ENCODE measurements at places on chromosomes 4 and X.

DNA sequence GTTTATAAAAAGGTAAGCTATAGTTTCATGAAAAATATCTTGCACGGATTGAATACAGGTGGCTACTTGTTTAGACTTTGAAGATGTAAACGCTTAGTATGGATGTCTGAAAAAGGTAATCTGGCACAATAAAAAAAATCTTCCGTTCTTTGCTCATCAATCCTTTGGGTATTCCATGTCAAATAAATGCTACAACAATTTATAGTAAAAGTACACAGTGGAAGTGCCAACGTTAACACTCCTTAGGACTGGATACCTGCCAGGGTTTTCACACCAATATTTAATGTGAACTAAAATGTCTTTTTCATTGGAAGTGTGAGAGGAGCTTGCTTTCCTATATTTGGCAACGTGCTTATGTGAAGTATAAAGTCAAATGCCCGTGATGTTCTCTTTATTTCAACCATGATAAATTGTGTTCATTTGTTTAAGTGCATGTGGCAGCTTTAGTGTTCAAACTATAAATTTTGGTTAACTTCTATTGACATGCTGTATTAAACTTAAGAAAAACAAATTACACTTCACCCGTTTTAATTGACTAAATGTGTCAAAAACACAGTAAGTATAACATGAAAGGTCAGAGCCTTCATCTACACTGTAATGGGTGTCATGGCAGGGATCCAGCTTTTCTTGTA lies 121.7 kb upstream of the HAND2 start:
- DNase-seq, result no peak

GRCh38 chr4:101187841-101188240 lies 159.5 kb downstream of the PPP3CA start:
- DNase-seq, result no peak

DNA sequence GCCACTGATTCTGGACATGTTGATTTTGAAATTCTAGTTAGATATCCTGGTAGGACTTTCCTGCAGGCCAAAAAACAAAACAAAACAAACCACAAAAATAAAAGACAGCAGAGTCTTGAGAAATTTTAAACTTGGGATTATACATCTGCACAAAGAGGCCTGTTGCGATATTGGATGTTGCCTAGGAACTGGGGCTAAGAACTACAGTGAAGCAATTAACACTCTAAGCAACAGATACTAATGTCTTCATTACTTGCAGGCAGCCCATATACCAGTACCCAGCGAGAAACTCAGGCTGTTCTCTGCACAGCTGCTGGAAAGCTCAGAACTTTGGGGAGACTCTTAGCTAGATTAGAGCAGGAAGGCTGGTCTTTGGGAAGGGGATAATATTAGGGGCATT lies 69.1 kb upstream of the SCOC start:
- no peak for DNase-seq

- no peak for DNase-seq
Measured at GRCh38 chrX:47649781-47650163, 591 bp downstream of the ELK1 start.

DNA sequence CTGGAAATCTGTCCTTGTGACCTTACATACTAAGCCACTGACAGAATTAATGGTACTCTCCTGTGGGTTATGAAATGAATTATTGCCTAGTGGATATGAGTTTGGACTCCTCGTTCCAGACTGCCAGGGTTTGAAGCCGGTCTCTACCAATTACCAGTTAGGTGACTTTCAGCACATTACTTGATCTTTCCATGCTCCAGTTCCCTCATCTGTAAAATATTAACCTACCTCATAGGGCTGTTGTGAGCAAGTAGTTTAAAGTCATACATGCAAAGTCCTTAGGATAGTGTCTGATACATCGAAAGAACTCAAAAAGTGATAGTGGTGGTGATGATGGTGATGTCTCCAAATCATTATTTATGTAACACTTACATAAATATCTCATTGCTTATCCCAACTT lies 373.5 kb upstream of the ARX start:
- DNase-seq, result no peak

DNA sequence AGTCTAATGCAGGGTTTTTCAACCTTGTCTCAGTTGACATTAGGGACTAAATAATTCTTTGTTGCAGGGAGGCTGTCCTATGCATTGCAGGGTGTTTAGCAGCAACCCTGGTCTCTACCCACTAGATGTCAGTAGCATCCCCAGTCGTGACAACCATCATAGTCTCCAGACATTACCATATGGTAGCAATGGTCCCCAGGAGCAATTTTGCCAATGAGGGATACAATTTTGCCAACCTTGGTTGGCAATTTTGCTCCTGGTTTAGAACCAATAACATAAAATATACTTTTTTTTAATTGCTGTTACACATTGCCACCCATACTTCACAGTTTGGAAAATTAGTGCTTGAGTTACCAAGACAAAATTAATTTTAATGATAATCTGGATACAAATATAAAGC lies 6.0 kb downstream of the EREG start:
- peak; percentile 41 for DNase-seq

GRCh38 chr4:24995346-24995919 lies 35.3 kb downstream of the LGI2 start:
- DNase-seq, result no peak

DNA sequence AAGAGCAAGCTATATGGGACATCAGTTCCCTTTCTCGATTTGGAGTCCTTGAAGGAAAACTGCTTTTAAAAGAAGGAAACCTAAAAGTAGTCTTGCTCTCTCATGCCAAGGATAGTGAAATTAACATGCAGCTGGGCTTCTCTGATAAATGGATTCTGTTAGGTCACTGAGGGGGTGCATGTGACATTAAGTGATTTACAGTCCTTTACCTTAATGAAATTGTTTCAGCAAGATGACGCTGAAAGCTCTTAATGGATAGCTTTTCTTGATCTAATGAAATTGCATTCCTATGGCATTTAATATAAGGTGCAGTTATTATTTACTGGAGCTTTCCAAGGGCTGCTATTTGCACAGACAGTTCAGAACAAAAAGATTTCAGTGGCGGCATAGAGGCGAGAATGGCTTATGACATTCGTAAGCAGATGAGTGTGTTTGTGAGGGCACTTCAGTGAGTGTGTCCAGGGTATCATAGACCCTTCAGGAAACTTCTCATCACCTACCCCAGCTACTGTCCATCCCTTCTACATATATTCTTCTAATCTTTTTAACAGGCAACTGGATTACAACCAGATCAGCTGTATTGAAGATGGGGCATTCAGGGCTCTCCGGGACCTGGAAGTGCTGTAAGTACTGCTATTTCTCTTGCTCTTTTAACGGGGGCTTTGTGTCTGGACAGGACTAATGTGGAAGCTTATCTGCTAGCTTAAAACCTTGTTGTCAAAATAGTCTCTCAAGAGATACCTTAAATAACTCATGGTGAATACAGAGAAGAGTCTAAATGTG lies 219.9 kb upstream of the PACRGL start:
- DNase-seq, result no peak

DNA sequence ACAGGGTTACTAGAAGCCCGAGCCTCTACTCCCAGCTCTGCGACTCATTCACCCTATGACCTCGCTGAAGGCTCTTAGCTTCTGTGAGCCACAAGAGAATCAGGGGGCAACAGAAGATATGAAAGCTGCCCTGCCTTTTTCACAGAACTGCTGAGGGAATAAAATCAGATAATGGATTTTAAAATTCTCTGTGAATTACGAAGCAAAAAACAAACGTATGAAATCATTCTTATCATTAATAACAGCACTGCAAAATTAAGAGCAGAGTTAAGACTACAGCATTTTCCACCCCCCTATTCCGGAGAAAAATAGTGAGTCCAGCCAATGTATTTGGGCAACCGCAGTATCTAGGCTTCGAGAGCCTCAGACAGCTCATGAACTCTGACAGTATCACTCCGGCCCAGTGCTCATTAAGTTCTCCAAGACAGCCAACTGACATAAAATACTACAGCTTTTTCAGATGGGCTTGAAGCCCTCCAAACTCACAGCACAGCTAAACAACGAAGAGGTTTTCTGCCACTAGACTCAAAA lies 33.4 kb downstream of the AFAP1 start:
- DNase-seq, result no peak

GRCh38 chrX:21986596-21986995 lies 45.5 kb upstream of the PHEX start:
- DNase-seq, result no peak

GRCh38 chrX:110181459-110182137 lies 136.3 kb downstream of the AMMECR1 start:
- peak; percentile 23 for DNase-seq

GRCh38 chrX:103877571-103877970 lies 45.5 kb upstream of the RAB9B start:
- DNase-seq, result no peak

DNA sequence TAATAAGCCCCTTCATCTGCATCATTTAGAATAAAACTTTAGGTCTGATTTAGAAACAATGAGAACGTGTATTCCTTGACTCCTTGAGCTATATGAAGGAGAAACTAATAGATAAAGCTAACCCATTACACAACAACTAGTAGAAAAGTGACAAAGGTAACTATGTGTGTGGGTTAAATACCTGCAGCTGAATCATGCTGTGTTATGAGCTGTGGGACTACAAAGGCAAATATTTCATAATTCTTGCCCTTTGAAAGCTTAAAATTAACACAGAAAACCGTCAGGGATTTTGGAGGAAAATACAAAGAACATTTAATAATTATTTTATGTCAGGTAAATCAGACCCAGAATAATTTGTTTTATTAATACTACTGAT lies 898 bp upstream of the NDP start:
- DNase-seq, result no peak

- DNase-seq, result no peak
Measured at GRCh38 chr4:41232856-41233255, 18.5 kb upstream of the APBB2 start.

DNA sequence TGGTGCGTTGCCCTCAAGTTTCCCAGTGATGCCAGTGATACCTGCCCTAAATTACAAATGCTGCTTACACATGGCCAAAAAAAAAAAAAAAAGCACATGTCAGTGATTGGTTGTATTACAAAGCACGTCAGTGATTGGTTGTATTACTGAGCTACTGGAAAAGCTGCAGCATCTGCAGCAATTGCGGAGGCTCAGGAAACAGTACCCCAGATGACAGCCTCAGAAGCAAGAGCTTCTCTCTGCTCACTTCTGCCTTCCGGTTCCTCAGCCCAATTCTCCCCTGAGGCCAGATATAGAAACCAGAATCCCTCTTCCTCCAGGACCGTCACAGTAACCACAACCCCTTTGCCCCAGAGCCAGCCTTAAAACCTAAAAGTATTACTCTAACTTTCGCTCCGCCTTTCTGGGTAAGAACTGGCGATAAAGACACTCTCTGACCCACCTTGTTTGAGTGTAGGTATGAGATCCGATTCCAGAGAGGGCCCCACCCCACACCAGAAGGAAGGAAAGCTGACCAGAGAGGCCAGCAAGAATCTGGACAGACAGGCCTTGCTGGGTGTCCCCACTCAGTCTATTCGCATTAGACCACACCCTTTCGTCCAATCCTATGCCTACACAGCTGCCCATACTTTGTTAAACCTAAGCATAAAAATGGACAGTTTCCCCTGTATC lies 85.0 kb upstream of the SORBS2 start:
- DNase-seq, result no peak

GRCh38 chr4:117137145-117137544 lies 51.8 kb upstream of the TRAM1L1 start:
- no peak for DNase-seq

DNA sequence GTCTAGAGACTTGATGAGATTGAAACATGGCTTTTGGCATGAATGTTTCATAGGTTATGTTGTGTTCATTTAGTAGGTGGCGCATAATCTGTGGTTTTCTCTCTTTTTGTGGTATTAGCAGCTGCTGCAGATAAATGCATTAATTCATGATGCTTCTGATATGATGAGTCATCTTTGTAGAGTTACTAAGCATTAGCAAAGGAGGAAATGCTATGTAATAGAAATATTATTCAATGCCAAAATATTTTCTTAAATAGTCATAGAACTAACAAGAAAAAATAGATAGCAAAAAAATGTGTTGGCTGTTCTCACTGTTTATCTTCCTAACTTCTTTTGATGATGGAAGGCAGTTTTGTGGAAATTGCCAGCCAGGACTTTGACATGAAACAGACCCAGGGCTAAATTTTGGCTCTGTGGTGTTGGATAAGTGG lies 3.6 kb downstream of the ZXDB start:
- no peak for DNase-seq

DNA sequence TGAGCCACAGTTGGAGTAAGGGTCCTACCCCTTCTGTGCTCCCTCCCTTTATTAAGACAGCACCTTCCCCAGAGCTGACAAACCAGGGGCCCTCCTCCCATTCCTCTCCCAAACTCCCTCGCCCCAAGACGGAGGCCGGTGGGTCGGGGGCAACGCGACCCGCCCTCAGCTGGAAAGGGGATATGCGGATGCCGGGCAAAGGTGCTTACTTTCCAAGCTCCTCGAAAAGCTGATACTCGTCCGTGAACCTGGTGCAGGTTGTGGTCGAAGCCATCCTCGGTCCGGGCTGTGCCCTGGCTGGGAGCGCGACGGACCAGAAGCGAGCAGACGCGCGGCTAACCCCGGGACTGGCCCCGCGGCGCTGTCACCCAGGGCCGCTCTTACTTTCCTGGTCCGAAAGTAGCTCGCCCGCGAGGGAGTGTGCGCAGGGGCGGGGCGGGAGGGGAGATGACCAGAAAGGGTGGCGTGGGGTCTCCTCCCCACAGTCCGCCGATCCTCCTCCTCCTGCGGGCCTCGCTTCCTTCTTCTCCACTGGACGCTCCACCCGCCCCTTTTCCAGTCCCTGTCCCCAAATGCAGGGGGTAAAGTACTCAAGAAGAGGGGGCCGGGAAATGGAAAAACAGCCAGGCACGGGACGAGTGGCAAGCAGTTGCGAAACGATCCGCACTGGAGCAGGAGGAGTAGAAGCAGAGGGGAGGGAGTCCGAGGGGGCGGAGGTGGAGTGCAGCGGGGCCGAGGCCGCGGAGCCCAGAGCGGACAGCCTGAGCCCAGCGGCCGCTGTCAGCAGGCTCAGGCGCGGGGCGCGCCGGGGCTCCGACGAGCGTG lies 531 bp downstream of the CAMK2D start:
- peak; percentile 56 for DNase-seq

GRCh38 chrX:123185721-123186120 lies 1.6 kb downstream of the GRIA3 start:
- DNase-seq, result no peak

DNA sequence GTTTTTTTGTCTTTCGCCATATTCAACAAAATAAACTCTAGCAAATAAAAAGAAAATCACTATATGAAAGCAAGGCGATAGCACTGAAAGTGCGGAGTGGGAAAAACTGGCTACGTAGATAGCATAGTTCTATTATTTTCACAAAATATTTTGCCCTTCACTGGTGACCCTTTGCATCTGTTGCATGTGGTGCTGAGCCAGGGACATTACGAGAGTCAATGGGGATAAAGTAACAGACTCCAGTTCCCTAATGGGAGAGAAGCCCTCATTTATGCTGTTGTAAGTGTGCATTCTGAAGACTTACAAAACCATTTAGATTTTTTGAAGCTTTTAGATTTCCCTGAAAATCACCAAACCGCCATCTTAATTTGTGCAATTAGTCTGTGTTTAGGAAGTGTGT lies 501.6 kb downstream of the PPARGC1A start:
- DNase-seq, result no peak

- DNase-seq, result no peak
Measured at GRCh38 chrX:40132751-40133150, 35.0 kb upstream of the BCOR start.
